ENCODE measurements at places on chromosomes 1 and 21. TPM values are rescaled to one million over a fixed set of nuclear protein-coding genes. Genes with fewer than 3 reads are reported as not detected.

C8B gene
- 0.06 TPM for polyA plus RNA-seq

KRTAP6-1 gene
- not detected for polyA plus RNA-seq

NUDT4B gene
- polyA plus RNA-seq, result 3.8 TPM

FALEC gene
- 0.31 TPM for polyA plus RNA-seq

TCP10L gene
- polyA plus RNA-seq, result 0.70 TPM

OR2T35 gene
- polyA plus RNA-seq, result not detected

CFH gene
- polyA plus RNA-seq, result 16.4 TPM

EMC1 gene
- polyA plus RNA-seq, result 33.8 TPM

TMEM61 gene
- 2.8 TPM for polyA plus RNA-seq

PLA2G2D gene
- polyA plus RNA-seq, result 0.18 TPM

DENND1B gene
- polyA plus RNA-seq, result 10.9 TPM

SPRR5 gene
- not detected for polyA plus RNA-seq

All from large intestine (tissue), 12 donors.